Hypothalamus (tissue), 51 donors: ENCODE measurements at places on chromosomes 6 and 20.

DNA sequence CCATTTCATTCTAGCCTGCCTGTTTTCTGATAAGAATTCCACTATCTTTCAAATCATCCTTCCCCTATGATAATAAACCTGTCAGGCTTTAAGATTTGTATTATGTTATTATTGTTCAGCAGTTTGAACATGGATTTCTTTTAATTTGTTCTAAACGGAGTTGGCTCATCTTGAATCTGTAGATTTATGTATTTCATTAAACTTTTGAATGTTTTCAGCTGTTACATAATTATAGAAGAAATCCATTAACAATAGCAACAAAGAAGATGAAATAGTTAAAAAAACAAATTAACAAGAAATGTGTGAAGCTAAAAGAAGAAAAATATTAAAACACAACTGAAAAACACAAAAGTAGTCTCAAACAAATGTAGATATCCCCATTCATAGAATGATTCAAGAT lies 223.7 kb upstream of the RUNX2 start:
- no peak for DNase-seq

DNA sequence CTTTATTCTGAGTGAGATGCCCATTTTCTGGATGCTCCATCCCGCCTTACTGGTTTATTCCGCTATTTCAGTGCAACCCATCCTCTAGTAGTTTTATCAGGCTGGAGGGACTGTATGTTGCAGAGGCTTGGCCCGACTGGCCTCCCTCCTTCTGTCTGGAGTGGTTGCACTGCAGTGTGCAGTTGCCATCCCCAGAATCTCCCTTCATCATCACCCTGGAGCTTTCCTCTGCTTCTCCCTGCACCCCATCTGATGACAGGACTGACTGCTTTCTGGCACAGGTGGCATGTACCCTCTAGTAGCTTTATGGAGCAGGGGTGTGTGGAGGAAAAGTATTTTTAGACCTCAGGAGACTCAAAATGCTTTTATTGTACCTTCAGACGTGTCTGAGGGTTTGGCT lies 21.1 kb downstream of the WRNIP1 start:
- DNase-seq, result no peak

- no peak for DNase-seq
Observed at GRCh38 chr6:44665683-44666082, 278.2 kb downstream of the CDC5L start.

DNA sequence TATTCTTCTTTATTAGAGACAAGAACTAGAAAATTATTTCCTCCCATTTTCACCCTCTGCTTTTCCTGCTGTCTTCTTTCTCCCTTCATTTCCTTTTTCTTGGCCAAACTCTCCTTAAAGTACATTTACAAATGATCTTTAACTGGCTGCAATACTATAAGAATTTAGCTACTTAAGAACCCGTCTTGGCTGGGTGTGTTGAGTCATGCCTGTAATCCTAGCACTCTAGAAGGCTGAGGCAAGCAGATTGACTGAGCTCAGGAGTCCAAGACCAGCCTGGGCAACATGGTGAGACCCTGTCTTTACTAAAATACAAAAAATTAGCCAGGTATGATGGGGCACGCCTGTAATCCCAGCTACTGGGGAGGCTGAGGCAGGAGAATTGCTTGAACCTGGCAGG lies 39.3 kb upstream of the SRPK1 start:
- DNase-seq, result no peak

- DNase-seq, result no peak
Observed at GRCh38 chr6:46044881-46045617, 29.4 kb upstream of the CLIC5 start.

DNA sequence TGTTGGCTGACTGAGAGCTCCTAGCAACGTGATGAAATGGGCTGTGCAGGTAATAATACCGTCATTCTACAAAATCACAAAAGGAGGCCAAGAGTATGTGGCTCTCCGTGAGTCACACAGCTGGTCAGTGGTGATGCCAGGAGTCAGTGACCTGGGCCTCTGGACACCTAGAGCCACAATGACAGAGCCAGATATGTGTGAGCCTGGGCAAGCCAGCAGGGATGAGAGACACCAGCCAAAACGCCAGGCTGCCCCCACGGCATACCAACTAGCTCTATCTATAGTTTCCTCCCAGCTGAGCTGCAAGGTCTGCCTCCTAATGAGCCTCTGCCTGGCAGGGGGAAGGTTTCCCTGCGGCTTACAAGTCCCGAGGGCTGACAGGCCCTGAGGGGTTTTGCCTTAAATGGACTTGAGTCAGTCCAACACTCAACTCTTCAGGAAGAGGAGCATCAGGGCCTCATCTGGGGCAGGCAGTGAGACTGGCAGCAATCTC lies 70.0 kb downstream of the CPNE5 start:
- no peak for DNase-seq

DNA sequence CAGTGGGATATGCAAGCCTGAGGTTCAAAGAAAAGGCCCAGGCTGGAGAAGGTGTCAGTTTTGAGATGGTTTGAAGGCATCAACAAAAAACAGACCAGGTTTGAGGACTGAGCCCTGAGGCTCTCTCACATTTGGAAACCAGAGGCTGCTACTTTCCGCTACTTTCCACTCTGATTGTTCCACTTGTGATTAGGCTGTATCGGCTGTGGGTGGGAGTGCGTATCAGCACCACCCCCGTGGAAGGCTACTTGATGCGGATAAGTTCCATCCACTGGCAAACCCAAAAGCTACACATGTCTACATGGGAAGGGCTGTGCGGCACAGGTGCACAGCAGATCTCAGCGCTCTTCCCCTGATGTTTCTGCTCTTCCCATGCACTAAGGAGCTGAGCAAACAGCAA lies 198.7 kb downstream of the GMPR start:
- no peak for DNase-seq

DNA sequence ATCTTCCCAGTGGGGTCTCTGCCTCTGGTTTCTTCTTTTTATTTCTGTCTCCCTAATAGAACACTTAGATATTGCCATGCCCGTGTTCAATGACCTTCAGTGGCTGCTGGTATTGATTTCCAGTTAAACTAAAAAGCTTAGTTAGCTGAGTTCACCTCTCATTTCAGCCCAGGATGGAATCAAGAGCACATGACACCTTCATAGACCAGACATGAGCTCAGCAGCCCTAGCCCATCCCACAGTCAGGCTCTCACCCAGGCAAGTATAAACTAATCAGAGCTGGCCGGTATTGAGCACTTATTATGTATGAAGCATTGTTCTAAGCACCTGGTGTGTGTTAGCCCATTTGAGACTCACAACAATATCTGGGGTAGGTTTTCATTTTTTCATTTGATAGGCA lies 33.7 kb upstream of the PLEKHG1 start:
- no peak for DNase-seq

- no peak for DNase-seq
Observed at GRCh38 chr6:39653612-39654011, 71.6 kb downstream of the KIF6 start.

DNA sequence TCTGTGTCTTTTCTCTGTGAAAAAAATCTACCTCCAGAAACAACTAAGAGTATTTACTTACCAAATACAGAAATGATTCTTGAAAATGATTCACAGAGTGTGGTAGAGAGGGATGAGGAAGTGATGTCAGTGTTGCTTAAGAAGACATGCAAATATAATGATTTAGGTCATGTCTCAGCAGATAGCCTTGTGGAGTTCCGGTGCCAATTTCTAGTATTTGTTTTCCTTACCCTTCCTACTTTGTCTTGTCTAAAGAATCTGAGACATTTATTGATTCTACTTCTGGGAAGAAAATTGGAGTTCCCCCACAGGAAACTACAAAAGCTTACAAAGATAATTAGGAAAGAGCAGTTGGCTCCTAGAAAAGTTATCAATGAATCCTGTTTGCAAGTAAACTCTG lies 68.8 kb downstream of the GJA1 start:
- DNase-seq, result no peak
